ENCODE measurements at places on chromosomes 3 and 15.

GRCh38 chr15:72319360-72319984, 485 bp downstream of the CELF6 start:
- DNase-seq: no peak

GRCh38 chr3:14145670-14146380, 21.0 kb downstream of the TMEM43 start:
- DNase-seq: no peak

DNA sequence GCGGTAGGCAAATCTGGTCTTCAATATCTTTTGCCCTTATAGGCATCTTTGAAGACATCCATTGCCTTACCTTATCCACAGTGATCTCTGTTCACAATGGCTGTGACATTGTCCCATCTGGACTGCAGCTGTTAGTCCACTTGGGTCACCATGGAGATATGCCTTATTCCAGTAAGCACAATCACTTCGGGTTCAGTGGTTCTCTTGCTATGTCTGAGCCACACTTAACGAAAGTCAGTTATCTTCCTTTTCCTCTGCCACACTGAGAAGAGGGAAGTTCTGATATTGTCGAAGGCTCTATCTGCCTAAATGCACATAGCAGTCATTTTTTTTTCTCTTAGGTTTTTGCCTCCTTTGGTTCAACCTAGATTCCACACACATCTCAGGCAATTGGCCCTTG, 119.0 kb upstream of the SATB1 start:
- DNase-seq: no peak

GRCh38 chr3:133779626-133780203, 25.9 kb upstream of the SRPRB start:
- DNase-seq: no peak

DNA sequence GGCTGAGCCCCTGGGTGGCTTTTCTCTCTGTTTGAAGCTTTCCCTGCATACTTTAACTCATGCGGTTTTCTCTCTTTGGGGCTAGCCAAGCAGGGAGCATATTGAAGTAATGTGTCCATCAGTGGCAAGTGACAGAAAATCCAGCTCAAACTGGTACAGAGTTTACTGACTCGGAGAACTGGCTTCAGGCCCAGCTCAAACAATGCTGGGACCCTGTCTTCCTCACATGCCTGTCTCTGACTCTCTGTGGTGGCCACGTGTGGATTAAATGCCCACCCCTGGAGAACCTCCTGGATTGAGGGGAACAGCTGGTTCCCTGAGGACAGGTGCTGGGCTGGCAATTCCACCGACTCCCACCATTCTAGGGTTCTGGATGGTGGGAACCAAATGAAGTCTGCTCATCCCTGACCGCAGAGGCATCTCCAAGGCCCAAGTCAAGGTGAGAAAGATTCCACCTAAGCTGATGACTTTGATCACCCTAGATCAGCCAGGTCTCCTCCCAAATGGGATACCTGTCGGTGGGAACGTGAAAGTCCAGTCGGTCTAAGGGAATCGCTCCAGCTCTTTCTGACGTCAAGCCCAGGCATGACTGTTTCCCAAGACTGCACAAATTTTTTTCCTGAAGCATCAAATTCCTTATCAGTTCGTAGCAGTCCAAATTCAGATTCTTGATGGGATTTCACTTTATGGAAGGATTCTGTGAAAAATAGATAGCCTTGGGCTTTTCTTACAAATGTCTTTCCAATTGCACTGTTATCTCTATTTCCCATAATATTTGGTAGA, 16.3 kb upstream of the HDAC11 start:
- DNase-seq: no peak

GRCh38 chr3:177820683-177821316, 623.5 kb upstream of the TBL1XR1 start:
- no peak for DNase-seq

GRCh38 chr3:43012174-43012573, 33.1 kb downstream of the GASK1A start:
- no peak for DNase-seq

DNA sequence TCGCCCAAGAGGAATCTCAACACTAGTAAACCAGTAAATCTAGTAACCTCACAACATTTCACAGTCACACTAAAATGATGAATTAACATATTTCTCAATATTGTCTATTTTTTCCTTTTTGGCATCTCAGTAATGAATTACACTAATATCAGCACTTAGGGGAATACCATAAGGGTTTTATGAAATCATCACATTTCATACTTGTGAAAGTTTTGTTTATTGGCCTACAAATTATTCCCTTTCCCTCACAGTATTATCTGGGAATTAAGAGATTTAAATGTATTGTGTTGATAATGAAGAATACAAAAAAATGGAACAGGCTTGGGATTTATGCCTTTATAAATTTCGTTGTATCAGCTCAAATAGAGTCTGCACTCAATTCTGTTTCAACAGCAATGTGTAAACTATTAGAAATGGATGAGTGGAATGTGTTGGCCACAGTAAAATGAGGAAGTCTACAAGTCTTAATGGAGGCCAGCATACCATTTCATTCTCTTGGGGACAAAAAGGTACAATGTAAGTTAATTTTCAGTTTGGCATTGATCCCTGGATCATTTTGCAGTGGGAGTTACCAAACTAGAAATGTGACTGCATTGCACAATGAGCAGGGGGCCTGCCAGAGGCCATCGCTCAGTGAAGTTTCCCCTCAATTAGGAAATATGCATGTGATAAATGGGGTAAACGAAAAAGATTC, 195.4 kb downstream of the FMN1 start:
- no peak for DNase-seq

DNA sequence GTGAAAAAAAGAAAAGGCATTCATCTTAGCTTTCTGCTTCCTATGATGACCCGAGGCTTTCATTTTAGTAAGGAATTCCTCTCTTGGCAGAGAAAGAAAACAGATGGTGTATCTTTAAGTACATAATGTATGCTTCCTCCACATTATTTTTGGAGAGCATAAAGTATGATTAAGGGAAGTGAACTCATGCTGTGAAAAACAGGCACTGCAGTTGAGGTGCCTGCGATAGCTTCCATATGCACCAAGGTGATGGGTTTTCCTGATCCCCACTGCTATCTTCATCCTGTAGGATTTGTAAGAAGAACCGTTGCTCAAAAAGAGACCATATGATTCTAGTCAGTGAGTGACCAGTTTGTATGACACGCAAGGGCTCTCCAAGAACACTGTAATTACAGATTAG, 411.5 kb upstream of the MCTP2 start:
- DNase-seq: no peak

- no peak for DNase-seq
Observed at GRCh38 chr3:153547970-153548369, 385.9 kb downstream of the RAP2B start.

DNA sequence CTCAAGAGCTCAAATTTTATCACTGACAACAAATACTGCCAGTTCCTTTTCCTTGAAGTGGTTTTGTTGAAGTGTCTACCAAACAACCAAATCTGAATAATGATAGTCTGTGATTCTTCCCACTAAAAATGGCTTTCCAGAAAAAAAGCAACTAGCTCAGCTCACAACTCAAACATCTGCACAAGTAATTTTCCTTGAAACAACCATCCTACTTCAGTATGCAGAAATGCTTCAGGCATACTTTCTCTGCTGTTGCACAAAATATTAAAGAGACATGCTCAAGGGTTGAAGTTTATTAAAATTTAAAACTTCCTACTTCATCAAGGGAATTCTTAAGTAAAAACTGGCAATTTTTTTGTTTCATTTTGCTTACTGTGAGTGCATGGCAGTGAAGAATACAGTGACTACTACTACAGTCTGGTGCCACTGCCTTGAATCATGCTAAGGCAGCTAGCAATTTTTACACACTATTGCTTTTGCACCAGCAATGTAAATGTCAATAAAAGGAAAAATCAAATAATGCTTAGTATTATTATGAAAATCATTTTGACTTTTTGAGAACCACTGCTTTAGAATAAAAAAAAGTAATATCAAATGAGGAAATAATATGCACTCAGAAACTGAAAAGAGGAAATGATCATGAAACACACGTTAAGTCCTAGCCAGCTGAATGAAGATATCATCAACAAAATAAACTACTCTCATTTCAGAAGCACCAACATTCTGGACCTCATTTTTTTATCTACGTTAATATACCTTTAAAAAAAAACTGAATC, 33.6 kb downstream of the VPS13C start:
- DNase-seq: no peak

- no peak for DNase-seq
Observed at GRCh38 chr3:151923901-151924300, 50.5 kb downstream of the SUCNR1 start.

- DNase-seq: no peak
Observed at GRCh38 chr15:58977887-58978286, 9.6 kb upstream of the RNF111 start.

GRCh38 chr15:25220834-25221233, 218.0 kb downstream of the UBE3A start:
- no peak for DNase-seq

- DNase-seq: no peak
Observed at GRCh38 chr3:42680271-42680670, 5.1 kb upstream of the KLHL40 start.

GRCh38 chr3:11769704-11770476, 76.8 kb downstream of the TAMM41 start:
- DNase-seq: no peak

- no peak for DNase-seq
Observed at GRCh38 chr3:189584645-189585044, 46.5 kb upstream of the TP63 start.

DNA sequence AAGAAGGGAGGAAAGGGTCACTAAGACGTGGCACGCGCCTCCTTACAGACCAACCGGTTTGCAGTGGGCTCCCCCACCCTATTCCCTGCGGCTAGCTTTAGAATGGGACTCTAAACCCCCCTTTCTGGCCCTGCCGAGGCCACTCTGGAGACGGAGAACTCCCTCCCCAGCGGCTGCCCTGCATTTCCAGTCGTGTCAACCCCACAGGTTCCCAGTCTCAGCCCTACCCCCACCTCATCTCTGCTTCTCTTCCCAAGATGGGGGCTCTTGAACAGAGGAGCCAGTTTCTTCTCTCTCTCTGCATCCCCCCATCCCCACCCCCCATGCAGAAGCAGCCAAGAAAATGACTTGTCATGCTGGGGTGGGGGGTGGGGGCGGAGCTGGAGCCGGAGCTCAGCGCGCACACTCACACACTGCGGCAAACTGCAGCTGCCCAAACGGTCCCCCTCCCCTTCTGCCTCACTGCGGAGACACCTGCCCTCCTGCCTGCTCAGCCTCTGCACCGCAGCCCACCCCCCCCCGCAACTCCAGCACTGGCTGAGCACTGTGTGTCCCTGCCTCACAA, 871 bp downstream of the MAP1A start:
- no peak for DNase-seq

GRCh38 chr3:134336587-134336986, 37.7 kb downstream of the AMOTL2 start:
- DNase-seq: no peak
